Adipose tissue (tissue), 3 donors: ENCODE measurements at places on chromosomes 13 and 19. TPM values are rescaled to one million over a fixed set of nuclear protein-coding genes. Genes with fewer than 3 reads are reported as not detected.

TPGS1 gene
- polyA plus RNA-seq: 18.6 TPM

C13orf42 gene
- polyA plus RNA-seq: not detected

FREM2 gene
- polyA plus RNA-seq: 0.11 TPM

LMTK3 gene
- polyA plus RNA-seq: 0.22 TPM

IGFL1 gene
- polyA plus RNA-seq: not detected
